ENCODE measurements at places on chromosomes 13 and 19.

DNA sequence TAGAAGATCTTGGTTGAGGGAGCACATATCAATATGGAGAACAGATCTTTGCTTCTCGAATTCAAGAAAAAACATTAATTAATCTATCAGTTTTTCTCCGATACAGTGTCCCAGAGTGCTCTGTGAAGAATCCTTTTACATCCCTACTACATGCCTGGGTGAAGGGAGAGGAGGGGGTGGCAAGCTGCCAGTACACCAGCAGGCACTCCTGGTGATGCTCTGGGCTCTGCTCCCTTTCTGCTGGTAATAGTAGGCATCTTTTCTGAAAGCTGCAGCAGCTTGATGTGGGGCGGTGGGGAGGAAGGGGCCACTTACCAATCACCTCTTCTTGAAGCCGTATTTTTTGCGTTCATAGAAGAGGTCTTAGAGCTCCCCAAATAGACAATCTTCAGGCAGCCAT is 30.7 kb downstream of the PBX4 start:
- DNase-seq, result no peak

DNA sequence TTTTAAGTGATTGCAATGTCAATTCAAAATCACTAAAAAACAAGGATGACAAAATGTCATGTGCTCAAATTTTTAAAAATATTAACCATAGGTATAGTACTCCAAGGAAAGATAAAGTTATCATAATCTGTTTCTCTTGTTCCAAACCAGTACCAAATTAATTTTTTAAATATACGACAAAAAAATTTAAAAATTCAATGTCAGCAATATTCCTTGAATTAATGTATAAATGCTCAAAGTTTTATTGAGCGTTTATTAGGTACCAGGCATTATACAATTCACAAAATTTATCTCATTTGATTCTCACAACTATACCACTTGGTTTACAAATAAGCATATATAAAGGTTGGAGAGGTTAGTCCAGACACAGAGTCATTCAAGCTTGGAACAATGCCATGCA is 64.7 kb downstream of the MYCBP2 start:
- DNase-seq, result no peak

DNA sequence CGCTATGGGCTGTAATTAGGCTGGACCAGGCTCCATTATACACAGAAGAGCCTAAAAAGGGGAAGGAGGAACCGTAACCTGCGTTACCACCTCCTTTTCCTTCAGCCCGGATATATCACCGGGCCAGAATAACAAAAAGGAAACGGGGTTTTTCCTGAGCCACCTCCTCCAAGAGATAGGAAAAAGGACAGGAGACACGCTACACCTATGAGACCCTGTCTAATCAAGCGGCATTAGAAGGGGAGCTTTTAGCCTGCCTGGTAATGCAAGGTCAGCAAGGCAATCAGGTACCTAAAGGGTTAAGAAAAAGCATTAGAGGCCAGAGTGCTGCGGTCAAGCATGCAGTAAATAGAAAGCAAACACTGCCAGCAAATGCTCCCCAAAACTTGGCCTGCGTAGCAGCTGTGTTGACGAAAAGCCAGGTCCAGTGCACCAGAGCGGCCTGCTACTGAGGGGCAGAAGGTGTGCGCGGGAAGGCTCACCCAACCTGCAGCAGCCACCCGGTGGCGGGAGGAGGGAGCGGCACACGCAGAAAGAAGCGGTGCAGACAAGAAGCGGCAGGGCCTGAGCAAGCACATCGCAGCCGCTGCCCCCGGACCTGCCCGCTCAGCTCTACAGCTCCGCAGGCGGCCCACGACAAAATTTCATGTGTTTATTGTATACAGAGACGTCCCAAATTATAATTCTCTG is 1466.1 kb downstream of the UQCRFS1 start:
- no peak for DNase-seq

DNA sequence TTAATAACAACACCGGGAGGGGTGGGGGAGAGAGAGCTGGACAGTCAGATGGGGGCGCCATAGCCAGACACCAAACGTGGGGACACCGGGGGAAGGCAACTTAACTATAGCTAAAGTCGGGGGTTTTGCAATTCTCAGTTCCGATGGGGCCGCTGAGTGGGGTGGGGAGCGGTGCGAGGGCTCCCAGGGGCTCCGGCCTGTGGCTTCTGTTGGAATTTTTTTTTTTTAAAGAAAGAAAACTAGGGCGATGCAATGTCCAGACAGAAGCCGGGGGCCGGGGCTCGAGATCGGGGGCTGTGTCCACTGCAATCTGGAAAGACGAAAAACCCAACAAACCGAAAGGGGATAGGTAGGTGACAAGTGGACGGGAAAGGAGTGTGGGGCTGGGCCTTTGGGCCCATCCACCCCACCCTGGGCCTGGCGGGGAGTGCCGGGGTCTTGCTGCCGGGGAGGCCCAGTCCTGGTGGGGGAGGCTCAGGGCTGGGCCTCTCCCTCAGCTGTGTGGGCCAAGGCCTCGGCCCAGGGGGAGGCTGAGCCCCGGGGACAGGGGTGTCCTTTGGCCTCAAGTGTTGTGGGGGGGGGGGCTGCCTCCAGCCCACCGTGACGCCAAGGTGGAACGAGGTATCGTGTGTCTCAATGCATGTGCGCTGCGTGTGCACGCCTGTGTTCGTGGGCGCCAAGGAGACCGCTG is 17.3 kb downstream of the PRKCSH start:
- DNase-seq, result no peak

DNA sequence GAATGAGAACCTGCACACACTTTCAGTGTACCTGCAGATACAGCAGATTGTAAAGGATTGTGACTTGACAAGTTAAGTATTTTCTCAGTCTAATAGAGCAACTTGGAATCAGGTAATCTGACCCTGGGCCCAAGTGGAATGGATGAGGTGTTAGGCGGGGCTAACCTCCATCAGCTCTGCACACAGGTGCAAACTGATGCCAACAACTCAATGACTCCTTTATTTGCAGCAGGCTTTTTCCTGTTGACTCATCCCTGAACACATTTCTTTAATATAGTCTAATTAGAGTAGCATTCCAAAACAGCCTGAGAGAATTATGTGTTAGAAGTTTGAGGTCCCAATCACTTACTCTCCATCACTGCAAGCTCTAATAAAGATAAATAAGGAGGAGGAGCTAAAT is 48.8 kb downstream of the TPT1 start:
- DNase-seq, result no peak

GRCh38 chr19:571566-571974 is 826 bp upstream of the BSG start:
- no peak for DNase-seq

- no peak for DNase-seq
Measured at GRCh38 chr19:29610213-29610573, 4.1 kb downstream of the POP4 start.

GRCh38 chr13:112854321-112854720 is 114.7 kb upstream of the MCF2L start:
- no peak for DNase-seq

- DNase-seq, result peak; percentile 25
Measured at GRCh38 chr19:13100031-13100588, 2.5 kb downstream of the LYL1 start.

GRCh38 chr13:90156390-90156789 is 1191.1 kb upstream of the MIR17HG start:
- DNase-seq, result no peak

- DNase-seq, result no peak
Measured at GRCh38 chr13:102484329-102484728, 82.5 kb upstream of the FGF14 start.

DNA sequence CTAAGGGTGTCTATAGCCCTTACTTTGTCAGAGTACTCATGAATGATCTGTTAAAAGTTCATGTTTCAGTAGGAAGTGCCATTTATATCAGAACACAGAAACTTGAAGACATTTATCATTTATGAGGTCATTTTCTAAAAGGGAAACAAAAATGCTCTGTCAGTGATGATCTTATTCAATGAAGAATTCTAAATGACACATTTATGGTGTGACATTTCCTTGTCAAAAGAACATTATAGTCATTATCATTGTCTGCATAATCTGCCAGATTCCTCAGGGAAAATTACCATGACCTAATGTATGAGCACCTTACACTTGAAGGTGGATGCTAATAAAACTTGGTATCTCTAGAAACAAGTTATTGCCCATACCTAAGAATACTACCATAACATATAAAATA is 853.8 kb upstream of the SLITRK6 start:
- DNase-seq, result no peak

- no peak for DNase-seq
Measured at GRCh38 chr13:110334256-110334655, 27.2 kb downstream of the COL4A2 start.

DNA sequence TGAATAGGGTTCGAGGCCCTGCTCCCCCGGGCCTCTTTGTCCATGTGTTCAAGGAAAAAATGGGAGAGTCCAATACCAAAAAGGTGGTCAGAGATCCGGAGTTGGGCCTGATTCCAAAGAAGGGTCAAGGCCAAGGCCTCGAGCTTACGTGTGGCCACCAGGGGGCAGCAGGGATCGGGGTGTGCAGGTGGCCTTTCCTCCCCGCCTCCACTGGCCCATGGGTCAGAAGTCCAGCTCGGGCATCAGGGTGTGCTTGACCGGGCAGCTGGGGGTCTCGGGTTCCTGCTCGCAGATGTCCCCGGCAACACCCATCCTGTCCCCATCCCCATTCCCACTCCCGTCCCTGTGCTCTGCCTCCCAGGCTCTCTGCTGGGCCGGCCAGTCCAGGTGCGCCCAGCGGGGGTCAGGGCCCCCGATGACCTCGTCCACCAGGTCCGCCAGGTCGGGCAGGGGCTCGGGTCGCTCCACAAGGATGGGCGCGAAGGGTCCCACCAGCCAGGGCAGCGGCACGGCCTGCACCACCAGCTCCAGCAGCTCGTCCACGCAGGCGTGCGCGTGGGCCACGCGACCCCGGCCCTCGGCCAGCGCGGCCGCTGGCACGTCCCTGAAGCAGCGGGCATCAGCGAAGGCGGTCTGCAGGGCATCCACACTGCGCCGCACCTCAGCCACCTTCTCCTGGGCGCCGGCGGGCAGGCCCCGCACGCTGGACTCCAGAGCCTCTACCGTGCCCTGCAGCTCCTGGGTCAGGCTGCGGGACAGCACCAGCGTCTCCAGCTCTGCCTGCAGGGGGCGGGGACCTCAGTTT is 5.2 kb upstream of the PLIN4 start:
- no peak for DNase-seq

DNA sequence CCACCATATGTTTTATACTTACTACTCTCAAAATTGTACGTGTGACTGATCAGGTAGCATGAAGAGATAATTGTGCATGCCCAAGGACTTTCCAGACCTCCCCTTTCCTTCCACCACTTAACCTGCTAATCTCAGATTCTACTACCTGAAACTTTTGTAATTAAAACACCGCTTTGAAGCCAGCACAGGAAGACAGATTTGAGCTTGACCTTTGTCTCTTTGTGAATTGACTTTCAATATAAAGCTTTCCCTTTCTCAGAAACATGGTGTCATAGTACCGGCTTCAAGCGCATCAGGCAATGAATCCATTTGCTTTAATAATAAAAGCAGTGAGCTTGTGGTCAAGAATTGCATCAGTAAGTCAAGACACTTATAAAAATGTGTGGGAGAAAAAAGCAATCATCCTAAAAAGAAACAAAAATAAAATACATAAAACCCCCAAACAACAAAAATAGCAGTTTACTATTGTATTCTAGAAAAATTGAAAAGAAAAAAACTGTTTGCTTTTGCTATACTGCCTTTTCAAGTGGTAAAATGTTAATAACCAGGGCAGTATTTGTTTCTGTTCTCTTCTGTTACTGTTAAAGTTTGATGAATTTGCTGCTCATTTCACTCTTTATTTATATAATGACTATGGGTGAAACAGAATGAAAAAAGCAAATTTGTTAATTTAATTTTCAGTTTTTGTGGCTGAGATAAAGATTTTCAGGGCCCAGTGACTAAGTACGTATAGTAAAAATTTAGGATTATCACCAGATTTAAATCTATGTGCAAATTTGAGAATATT is 2075.3 kb downstream of the PCDH9 start:
- DNase-seq, result no peak

- no peak for DNase-seq
Measured at GRCh38 chr13:26221399-26221720, 754 bp downstream of the RNF6 start.

GRCh38 chr13:30453727-30454126 is 12.0 kb downstream of the HMGB1 start:
- no peak for DNase-seq
